Kidney epithelial cell (primary cell): ENCODE measurements at places on chromosomes 12 and 14. TPM values are rescaled to one million over a fixed set of nuclear protein-coding genes. Genes with fewer than 3 reads are reported as not detected.

The KRT83 gene
- not detected in 2 replicates for total RNA-seq

The TMEM132D gene
- 6.4 and 7.1 TPM in 2 replicates for total RNA-seq

- DNase-seq: no peak
These were observed 226.1 kb downstream of the ACSS3 start for GRCh38 chr12:81303935-81304334.

The MAP3K9 gene
- 10.4 and 12.0 TPM in 2 replicates for total RNA-seq

The RASSF9 gene
- 2.2 and 2.5 TPM in 2 replicates for total RNA-seq

DNA sequence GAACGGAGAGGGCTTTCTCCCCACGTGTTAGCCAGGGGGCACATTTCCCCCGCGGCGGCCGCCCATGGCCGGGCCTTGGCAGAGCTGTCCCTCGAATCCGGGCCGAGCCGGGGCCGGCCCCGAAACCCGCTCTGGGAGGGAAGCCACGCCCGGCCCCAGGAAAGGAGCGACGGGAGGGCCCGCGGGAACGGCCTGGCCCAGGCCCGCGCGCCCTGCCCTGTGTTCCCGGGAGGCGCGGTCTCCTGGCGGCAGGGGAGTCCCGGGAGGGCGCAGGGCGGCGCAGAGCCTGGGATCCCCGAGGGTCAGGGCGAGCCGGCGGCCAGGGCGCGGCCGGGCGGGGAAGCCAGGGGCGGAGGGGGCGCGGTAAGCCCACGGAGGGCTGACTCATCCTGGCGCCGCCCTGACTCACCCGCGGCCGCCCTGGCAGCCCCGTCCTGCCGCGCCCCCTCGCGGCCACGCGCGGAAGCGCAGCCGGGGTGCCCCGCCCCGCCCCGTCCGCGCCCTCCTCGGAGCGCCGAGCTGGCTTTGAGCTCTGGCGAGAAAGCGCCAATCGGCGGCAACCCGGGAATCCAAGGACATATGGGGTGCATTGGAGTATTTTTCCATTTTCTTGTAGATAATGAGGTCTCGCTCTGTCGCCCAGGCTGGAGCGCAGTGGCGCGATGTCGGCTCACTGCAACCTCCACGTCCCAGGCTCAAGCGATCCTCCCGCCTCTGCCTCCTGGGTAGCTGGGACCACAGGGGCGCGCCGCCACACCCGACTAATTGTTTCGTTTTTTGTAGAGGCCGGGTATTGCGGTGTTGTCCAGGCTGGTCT, 31.8 kb upstream of the PLEKHG6 start:
- DNase-seq: no peak

DNA sequence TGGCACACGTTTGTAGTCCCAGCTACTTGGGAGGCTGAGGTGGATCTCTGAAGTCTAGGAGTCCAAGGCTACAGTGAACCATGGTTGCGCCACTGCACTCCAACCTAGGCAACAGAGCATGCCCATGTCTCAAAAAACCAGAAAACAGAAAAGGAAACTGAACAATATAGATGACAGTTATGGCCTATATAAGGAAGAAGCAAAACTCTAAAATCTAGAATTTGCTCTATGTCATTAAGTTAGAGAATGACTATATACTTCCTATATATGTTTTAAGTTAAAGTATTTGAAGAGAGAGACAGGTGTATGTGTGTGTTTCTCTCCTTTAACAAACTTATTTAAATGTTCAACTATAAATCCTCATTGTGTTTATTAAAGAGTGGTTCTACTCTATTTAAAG, 65.8 kb downstream of the MNAT1 start:
- DNase-seq: no peak

DNA sequence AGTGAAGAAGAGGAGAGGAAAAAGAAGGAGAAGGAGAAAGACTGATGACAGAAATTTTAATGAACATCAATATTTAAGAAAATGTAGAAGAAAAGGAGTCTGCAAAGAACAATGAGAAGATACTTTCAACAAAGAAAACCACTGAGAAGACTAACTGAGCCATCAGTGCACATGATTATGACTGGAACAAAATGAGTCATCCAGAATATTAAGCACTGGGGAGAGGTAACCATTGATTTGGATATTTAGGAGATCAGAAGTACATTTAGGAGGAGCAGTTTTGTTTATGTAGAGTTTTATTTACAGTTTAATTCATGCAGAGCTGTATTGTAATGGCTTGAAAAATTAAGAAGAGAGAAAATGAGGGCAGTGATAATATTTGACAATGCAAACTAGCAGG, 159.1 kb downstream of the C12orf50 start:
- DNase-seq: peak; percentile 7

The CCDC177 gene
- total RNA-seq: under 0.01 and 0.13 TPM in 2 replicates

- DNase-seq: no peak
These were observed 25.2 kb upstream of the PNMA1 start for GRCh38 chr14:73739174-73739898.

- no peak for DNase-seq
These were observed 111.9 kb downstream of the NTS start for GRCh38 chr12:85985996-85986395.

- no peak for DNase-seq
These were observed 199.4 kb downstream of the ANO4 start for GRCh38 chr12:100993916-100994450.

The ZFYVE1 gene
- total RNA-seq: 18.4 and 20.4 TPM in 2 replicates
